Renal pelvis (tissue), 12 donors: ENCODE measurements at places on chromosomes 12 and 14. TPM values are rescaled to one million over a fixed set of nuclear protein-coding genes. Genes with fewer than 3 reads are reported as not detected.
A peak's percentile ranks its signal among the peaks of the same experiment; 100 is the strongest.

DNA sequence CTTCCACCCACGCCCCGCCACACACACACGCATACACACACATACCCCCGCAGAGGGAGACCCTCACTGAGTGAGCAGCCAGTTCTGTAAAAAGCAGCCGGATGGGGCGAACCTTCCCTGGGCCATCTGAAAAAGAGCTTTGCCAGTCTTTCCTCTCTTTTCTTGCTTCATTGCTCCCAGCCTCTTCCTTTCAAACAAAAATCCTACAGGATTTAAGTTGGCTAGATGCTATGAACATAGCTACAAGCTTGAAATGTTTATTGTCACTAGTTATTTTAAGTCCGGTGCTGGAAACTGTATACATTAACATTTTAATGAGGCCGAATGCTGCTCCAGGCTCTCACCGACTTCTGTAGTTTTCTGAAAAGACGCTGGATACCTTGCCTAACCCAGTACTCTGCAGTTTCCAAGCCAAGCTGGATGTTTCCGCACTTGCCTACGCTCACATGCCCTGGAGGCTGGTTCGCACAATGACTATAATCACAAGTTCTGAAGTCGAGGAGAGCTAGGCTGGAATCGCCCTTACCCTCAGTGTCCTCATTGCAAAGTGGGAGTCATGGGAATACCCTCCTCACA, 39.2 kb downstream of the LTBP2 start:
- DNase-seq: no peak

GRCh38 chr12:130706311-130706710, 9.8 kb downstream of the RIMBP2 start:
- DNase-seq: no peak

- DNase-seq: no peak
These were observed 21.1 kb downstream of the NKX2-1 start for GRCh38 chr14:36498938-36499337.

DNA sequence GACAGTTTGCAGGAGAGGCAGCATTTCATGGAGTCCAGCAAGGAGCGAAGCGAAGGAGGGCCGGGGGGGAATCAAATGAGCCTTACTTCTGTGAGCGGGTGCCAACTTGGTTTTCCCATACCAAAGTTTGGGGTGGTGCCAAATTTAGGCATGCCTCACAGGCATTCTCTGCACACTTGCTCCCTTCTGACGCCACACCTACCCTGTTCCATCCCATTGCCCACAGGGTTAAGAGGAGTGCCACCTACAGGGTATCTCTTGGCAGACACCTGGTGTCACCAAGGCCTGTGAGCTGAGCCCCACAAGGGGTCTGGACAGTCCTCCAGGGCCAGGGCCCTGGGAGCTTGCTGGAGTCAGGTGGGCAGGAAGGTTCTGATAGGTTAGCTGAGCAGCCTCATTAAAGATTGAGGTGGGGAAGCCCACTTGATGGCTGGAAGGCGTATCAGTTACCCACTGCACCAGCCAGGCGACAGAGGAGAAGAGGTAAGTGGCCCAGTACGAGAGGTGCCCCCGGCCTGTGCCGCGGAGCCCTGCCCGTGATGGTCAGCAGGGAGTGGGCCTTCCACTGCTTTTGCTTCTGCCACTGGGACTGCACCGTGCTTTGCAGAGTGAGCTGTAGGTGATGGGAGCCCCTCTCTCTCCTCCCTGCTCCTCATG, 45.2 kb downstream of the DEGS2 start:
- no peak for DNase-seq

The TEX52 gene
- polyA plus RNA-seq: 3.9 TPM

The HOXC5 gene
- 3.6 TPM for polyA plus RNA-seq

- DNase-seq: no peak
These were observed 629 bp downstream of the FBRSL1 start for GRCh38 chr12:132490422-132491137.

The PRORP gene
- 25.9 TPM for polyA plus RNA-seq

The TOMM20L gene
- 2.8 TPM for polyA plus RNA-seq

The LALBA gene
- not detected for polyA plus RNA-seq

The GYS2 gene
- polyA plus RNA-seq: 0.11 TPM

- DNase-seq: no peak
These were observed 41.7 kb downstream of the NEDD1 start for GRCh38 chr12:96948782-96949181.

DNA sequence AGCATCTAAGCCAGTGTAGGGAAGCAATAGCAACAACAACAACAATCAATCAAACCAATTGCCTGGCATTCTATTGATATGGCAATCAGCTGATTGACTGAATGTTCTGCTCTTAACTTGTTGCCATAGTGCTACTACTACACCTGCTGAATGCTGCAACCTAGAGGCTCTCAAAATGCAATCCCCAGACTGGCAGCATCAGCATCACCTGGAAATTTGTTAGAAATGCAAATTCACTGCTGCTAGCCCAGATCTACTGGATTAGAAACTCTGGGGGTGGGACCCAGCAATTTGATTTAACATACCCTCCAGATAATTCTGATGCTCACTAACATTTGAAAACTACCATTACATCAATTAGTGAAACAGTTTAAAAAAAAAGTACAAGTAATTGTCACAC, 363.6 kb downstream of the SNAPC1 start:
- no peak for DNase-seq

DNA sequence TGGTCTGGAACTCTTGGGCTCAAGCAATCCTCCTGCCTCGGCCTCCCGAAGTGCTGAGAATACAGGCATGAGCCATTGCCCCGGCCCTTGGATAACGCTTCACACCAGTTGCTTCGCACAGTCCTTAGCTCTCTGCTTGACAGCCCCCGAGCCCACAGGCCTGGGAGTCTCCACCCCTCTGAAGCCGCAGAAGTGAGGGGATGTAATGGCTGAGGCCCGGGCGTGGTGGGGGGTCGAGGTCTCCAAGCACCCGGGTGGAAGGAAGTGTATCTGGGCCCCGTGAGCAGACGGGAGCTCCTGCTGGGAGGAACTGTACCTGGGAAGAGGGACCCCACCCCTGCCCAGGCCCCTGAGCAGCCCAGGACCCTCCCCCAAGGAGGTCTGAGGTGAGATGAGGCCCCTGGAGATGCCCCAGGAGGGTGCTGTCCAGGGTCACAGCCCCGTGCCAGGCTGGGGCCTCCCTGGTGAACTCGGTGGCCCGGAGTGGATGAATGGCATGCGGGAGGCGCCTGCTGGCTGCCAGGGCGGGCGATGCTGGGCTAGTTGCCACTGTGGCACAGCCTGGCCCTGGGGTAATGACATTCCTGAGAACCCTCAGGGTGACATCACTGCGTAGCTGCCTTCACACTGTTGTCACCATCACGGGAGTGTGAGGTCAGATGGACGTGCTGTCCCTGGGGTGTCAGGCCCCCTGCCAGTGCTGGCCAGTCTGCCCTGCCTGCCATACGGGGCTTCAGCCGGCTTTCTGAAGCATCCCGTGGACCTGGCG, 48.9 kb downstream of the KIF26A start:
- DNase-seq: no peak

GRCh38 chr12:106431839-106432411, 74.4 kb downstream of the POLR3B start:
- DNase-seq: no peak

DNA sequence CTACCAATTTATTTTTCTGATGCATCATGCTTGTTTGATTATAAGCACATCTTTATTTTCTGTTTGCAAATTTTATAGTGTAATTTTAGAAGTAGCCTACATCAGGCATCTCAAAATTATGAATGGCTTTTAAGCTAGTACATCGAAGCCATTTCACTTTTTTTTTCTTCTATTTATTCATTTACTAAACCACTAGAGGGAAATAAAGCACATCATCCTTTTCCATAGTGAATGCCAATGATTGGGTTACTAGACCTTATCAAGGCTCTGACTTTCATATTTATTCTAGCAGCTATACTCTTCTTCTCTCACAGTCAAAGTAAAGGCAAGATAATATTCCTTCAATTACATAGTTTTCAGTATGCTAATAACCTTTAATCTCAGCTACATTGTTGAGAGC, 736.4 kb upstream of the LRFN5 start:
- DNase-seq: no peak

DNA sequence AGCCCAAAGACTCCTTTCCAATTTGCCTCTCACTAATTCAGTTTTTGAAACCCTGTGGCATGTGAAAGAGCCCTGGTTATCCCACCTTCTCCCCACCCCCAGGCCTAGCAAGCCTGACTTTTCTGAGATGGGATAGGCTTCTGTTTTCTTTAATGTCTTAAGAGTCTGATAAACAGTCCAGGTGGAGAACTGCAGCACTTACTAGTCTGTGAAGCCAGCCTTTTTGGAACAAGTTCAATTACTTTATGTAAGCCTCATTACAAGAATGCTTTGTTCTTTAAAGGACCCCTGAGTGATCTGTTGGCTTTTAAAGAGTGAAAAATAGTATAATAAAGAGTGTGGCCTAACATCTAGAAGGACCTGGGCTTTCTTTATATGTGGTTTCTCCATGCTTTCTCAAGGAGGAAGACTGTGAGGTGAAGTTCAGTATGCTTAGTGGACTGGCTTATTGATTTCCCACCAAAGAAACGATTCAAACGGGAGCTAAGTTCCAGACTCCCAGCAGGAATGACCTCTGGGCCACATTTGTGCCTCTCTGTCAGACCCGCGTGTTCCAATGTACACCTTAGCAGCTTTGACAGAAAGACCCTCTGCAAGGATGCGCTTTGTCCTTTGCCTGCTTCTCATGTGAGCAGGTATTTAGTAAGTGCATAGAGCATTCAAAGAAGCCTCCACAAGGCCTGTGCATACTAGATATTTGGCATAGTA, 129.5 kb downstream of the DAAM1 start:
- DNase-seq: no peak

The ACSM4 gene
- not detected for polyA plus RNA-seq

- DNase-seq: no peak
These were observed 38.0 kb downstream of the CNTN1 start for GRCh38 chr12:40730281-40730680.

DNA sequence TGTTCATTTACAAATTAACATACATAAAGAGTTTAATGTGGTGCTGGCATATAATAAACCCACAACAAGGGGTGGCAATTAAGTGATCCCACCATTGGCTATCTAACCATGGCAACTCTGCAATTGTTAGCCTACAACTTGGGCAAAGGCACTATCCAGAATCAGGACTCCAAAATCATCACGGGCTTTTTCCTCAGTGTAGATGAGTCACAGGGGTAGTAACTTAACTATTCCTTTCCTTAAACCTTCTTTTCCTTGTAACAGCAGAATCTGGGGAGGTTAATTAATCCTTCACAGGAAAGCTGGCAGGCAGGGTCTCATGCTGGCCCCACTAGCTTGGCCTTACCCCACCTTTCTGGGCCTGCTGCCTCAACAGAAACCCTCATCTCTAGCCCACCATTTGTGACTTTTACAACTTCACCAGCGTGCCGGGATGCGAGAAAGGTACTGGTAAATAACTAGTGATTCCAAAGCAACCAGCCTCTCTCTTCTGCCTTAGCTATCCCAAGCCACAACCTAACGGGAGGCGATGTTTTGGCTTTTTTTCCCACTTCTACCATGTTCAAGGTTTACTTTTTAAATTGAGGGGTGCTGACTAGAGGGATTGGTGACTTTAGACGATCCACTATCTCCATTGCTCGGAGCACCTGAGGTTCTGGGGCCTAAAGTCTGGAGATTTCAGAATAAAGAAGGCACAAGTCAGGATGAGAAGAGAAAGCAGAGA, 744 bp downstream of the ATP5MC2 start:
- no peak for DNase-seq

DNA sequence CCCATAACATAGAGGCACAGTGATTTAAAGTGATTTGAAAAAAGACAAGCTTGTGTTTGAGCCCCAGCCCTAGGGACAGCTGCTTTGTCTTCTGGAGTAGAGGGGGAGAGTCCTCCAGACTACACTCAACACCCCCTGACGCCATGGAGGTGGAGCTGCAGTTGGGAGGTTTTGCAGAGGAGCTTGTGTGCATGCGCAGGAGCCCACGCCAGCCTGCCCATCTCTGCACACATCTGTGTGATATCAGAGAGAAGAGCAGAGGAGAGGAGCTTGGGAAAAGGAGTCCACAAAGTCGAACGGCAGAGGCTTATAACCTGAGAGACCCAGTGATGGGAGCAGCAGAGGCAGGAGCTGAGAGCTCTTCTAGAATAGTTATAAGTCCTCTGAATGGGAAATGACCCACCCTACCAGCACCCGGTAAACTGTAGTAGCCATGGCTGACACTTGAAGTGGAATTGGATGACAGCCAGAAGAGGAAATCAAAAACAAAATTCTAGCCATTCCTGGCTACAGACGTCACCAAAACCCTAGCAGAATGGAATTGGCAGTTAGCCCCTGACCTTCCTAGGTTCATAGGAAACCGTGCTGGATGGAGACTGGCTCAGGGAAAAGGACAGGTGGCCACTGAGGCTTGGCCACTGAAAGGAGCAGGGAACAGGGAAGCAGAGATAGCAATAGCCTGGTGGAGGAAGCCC, 185.1 kb upstream of the VASH1 start:
- DNase-seq: no peak

DNA sequence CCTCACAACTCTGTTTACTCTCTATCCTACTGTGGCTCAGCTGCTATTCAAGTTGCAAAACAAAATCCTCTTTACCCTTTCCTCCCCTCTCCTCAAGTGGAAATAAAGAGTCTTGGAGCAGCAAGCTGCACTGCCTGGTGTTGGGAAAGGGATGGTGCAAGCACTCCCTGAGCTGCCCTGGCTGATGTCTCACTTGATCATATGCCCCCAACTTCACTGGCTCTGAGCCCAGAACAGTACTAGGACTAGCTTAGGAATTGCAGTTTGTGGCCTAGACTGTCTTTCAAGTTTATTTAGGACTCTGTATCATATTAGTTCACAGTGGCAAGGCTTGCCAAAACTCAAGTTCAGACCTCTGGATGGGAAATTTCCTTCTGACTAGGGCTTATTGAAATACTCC, 1683.8 kb upstream of the SEL1L start:
- DNase-seq: no peak

The PLXNC1 gene
- 7.8 TPM for polyA plus RNA-seq

DNA sequence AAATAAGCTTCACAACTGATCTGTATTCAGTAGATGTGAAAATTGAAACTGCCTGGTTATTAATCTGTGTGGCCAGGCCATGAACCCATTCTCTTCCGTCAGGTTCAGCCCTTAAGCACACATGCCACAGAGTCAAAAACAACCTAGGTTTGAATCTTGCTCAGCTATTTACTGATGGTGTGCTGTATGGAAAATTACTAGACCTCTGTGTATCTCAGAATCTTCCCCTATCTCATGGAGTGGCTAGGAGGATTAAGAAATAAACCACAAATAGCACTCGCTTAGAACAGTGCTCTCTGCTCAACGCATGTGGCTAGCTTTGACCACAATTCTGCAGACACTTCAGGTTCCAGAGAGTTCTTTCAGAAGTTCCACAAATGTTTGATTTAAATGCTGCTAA, 240.7 kb upstream of the PLEKHG7 start:
- DNase-seq: no peak

GRCh38 chr12:29365091-29365490, 15.9 kb downstream of the ERGIC2 start:
- no peak for DNase-seq

GRCh38 chr14:33967138-33967537, 16.3 kb upstream of the EGLN3 start:
- DNase-seq: no peak

The SIRT4 gene
- polyA plus RNA-seq: 5.4 TPM

- peak; percentile 75 for DNase-seq
These were observed 140.5 kb downstream of the PRKCH start for GRCh38 chr14:61461808-61462275.
